ENCODE measurements at places on chromosomes 5 and 9.
A peak's percentile ranks its signal among the peaks of the same experiment; 100 is the strongest.

DNA sequence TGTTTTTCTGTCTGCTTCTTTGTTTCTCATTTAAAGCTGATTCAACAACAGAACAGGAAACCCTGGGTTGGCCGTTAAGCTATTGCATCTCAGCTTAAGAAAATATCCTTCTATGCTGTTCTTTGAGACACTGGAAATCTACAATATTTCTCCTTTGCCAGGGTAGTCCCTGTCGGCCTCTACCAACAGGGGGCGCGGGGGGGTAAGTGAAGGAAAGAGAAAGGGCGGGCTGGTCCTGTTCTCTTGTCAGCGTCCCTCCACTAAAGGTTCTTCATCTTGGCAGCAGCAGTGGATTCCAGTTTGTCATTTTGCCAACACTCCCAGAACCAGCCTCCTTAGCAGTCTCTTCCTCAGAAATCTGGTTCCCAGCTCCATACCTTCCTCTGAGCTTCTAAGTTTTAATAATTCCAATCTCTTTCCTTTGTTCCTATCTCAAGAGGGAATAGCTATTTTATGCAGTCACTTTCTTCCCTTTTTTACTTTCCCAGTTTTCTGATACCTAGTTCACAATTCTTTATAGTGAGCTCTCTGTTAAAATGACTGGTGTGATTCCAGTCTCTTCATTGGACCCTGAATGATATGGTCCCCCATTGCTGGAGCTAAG, 222.3 kb downstream of the GLIS3 start:
- DNase-seq: peak; percentile 7

DNA sequence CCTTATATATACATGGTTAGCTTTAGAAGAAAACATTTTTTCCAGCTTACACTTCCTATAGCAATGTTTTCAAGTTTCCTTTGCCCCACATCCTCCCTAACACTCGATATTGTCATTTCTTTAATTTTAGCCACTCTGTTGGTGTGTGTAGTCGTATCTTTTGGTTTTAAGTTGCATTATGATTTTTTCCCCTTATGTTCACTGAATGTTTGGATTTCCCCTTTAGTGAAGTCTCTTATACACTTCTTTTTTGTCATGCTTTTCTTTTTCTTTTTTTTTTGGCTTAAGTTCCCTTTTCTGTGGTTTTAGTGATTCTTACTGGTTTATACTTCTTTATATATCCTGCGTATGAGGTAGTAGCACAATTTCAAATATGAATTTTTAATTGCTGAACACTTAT, 58.8 kb downstream of the KDM4C start:
- DNase-seq: no peak

GRCh38 chr5:95216136-95216955, 68.5 kb downstream of the MCTP1 start:
- no peak for DNase-seq

DNA sequence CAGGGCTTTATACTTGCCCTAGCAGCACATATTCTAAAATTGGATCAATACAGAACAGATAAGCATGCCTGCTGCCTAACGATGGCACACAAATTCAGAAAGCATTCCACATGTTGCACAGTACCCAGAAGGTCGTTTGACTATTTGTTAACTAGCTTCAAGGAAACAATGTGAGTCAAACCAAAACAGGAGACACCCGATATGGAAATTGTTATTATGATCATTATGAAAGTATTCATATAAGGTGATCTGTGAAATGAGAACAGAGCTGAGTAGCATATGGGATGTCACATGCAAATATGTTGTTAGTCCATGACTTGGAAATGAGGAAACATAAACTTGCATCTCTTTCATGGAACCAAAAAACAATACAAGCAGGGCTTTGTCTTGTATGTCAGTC, 56.3 kb upstream of the BICD2 start:
- DNase-seq: no peak

GRCh38 chr9:71819115-71819739, 50.9 kb upstream of the CEMIP2 start:
- peak; percentile 47 for DNase-seq

GRCh38 chr5:16480821-16481538, 15.4 kb upstream of the ZNF622 start:
- DNase-seq: no peak

DNA sequence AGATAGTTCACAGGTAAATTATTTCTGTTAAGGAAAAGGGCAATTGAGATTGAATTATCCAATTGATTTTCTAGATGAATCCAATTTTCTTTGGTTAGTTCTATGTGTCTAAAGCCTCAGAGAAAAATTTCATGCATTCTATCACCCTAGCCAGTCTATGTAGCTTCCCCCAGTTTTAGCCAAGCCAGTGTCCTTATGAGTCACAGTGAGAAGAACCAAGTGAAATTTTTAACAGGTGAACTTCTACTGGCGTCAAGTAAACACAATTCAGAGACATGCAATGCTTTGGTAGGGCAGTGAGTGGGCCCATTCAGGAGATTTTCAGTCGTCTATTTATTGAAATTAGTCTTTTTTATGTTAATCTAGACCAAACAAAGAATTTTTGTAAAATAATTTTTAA, 1077.4 kb upstream of the ARRDC3 start:
- DNase-seq: no peak

DNA sequence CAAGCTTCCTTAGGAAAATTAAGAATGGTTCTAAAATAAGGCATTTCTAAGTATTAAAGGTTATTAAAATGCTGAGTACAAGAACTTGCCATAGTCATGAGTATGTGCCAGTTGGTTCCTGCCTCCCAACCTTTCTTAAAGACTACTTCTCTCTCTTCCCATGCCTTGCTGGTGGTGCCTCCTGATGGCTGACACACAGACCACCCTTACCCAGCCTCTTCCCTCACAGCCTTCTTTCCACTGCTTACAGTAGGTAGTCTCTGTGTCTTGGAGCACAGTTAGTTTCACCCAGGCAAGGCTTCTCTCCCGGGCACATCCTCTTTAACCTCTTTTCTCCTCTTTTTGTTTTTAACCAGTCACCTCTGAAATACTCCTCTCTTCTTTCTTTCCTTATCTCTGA, 20.6 kb upstream of the GPR150 start:
- DNase-seq: no peak

DNA sequence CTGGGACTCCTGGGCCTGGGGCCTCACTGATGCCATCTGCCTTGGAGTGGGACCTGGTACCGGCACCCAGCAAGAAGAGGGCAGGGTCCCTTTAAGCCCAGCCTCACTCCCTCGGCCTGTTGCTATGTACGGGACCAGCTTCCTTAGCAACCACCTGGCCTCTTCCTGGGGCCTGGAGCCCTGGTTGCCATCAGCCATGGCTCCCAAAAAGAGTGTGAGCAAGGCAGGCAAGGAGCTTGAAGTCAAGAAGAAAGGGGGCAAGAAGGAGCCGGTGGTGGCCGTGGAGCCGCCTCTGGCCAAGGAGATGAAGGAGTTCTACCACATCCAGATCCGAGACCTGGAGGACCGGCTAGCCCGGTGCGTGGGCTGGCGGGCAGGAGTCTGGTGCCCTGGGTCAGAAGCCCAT, at the start of gene CFAP157:
Gene CFAP157, plus strand, starts transcription at position 153 of the 406 bp plus-strand sequence. Its CDS starts 44 bp downstream, at position 197.
- no peak for DNase-seq

GRCh38 chr5:163339148-163339547, 98.2 kb upstream of the CCNG1 start:
- DNase-seq: no peak

Data from hematopoietic multipotent progenitor cell treated with erythropoietin and hydrocortisone succinate and interleukin-3 and kit ligand, for 8 days (in vitro differentiated cells).